ENCODE measurements at places on chromosomes 6 and 20. TPM values are rescaled to one million over a fixed set of nuclear protein-coding genes. Genes with fewer than 3 reads are reported as not detected.

DNA sequence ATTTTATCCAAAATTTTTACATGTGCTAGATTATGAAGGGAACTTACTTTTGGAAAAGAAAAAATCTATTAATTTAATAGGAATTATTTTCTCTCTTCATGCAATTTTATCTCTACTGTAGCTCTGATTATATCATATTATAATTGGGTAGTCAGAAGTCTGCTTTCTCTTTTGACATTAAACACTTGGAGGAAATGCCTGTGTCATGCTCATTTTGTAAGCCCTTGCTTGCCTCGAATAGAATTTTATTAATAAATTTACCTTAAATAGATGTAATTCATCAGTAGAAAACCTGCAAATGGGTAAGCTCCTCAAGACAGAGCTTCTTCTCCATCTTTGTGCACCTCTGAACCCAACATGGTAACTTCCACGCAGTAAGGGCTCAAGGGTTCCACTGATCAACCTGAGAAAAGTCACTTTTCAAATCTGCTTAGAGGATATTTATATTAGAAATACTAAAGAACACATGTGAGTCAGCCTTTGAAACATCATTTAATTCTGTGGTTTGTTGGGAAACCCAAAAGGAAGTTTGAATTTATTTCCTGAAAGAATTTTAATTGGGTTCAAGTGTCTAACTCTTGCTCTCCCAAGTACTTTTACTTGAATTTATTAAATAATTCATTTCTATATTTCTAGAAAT, 266.0 kb downstream of the ALDH8A1 start:
- DNase-seq: no peak

GRCh38 chr6:1039746-1040145, 272.2 kb upstream of the FOXQ1 start:
- no peak for DNase-seq

GRCh38 chr6:76861403-76861802, 601.9 kb downstream of the HTR1B start:
- no peak for DNase-seq

GRCh38 chr6:36150283-36150682, 20.0 kb downstream of the MAPK13 start:
- no peak for DNase-seq

GRCh38 chr6:138765896-138766655, 7.5 kb upstream of the CCDC28A start:
- DNase-seq: no peak

GRCh38 chr6:141164042-141164743, 968.5 kb upstream of the GJE1 start:
- DNase-seq: no peak

DNA sequence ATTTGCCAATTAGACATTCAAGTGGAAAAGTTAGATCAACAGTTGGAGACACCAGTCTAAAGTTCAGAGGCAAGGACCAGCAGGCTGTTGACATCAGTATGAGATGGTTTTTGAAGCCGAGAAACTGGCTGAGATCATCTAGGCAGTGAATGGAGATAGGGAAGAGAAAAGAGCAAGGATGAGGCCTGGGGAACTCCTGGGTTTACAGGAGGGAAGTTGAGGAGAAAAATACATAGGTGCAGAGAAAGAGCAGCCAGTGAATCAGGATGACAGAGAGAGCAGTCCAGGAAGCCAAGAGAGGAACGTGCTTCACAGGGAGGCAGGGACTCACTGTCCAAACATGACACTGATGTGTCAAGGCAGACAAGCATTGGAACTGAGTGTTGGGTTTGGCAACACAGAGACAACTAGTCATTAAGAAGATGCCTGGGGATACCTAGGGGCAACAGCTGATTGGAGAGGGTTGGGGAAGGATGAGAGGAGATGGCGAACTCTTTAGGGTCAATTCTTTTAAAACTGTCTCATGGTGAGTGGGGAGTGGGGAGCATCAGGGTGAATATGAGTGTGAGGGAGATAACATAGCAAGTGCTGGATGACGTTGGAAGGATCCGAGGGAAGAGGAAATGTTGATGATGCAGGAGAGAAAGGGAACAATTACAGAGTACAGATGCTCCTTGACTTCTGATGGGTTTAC, 13.2 kb upstream of the SALL4 start:
- DNase-seq: no peak

- DNase-seq: no peak
Observed at GRCh38 chr20:16744178-16744807, 3.9 kb upstream of the OTOR start.

GRCh38 chr20:41776421-41776820, 158.2 kb upstream of the CHD6 start:
- no peak for DNase-seq

GRCh38 chr6:73156793-73157767, 68.2 kb downstream of the KHDC1L start:
- no peak for DNase-seq

DNA sequence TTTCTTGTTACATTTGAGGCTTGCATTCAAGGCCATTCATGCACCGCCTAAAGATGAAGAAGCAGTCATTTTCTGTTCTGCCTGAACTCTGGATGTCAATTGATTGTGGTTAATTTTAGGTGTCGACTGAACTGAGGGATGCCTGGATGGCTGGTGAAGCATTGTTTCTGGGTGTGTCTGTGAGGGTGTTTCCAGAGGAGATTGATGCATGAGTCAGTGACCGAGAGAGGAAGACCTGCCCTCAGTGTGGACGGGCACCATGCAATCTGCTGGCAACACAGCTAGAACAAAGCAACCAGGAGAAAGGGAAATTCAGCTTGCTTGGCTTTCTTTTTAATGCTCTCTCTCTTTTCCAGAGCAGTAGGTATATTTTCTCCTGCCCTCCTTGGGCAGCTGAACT, 164.1 kb upstream of the ECI2 start:
- no peak for DNase-seq

DNA sequence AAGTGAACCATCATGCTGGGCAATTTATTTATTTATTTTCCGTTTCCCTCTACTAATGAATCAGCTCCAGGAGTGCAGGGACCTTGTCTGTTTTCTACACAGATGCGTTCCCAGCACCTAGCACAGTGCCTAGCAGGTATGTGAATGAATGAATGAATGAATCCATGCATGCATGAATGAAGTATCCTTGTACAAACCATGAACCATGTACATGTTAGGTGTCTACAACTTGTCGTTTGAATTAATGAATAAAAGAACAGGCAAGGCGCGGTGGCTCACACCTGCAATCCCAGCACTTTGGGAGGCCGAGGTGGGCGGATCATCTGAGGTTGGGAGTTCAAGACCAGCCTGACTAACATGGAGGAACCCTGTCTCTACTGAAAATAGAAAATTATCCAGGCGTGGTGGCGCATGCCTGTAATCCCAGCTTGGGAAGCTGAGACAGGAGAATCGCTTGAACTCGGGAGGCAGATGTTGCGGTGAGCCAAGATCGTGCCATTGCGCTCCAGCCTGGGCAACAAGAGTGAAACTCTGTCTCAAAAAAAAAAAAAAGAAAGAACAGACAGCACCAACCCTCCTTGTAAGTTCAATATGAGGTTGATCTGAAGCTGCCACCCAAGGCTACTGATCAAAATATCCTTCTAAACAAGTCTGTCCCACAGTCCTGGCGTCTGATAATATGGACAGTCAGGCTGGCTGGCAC, 27.3 kb upstream of the SLC9A8 start:
- no peak for DNase-seq

GRCh38 chr20:52031206-52031562, 160.4 kb downstream of the ZFP64 start:
- no peak for DNase-seq

- peak; percentile 68 for DNase-seq
Observed at GRCh38 chr6:52390361-52390727, 28.4 kb downstream of the PAQR8 start.

DNA sequence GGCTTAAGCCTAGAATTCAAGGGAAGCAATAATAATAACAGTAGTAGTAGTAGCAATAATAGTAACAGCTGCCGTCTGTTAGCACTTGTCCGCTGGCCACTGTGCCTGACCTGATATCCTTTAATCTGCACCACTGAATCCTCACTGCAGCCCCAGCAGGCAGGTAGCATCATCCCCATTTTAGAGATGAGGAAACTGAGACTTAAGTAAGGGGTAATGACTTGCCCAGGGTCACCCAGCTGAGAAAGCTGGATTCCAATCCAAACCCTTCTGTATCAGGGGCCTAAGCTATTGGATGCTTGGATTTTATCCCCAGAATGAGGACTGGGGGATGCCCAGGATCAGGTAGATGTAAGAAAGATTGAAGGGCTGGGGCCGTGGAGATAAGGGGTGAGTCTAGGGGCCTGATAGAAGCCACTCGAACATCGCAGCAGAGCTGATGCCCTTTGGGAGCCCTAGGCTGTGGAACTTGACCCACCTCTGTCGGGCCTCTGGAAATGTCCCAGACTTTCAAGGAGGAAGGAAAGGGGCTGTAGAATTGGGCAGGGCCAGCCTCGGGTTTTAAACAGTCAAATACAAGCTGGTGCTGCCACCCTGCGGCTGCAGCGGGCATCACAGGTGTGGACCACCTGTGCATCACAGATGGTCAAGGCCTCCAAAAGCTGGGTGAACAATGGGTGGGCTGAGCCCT, 102.1 kb upstream of the MYL9 start:
- peak; percentile 54 for DNase-seq

DNA sequence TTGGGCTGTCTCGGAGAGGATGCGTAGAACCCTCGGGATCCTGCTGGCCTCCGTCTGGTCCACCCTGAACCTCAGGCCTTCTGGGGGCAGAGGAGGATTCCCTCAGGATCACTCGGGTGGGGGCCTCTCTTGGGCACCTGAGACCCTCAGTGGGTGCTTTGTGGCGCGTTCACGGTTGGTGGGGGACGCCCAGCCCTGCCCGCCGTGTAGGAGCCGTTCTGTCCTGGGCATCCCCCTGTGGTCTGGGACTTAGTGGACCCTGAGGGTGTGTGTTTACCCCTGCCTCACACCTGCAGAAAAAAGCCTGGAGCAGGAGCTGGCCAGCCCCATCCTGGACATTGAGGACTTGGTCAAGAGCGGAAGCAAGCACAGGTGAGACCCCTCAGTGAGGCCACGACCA, 7.6 kb downstream of the RTEL1 start:
- DNase-seq: no peak

GRCh38 chr6:53115741-53116140, 32.9 kb downstream of the GCM1 start:
- no peak for DNase-seq

Gene COL9A3
- total RNA-seq: not detected

Gene MAVS
- total RNA-seq: 40.8 TPM

Gene CST2
- not detected for total RNA-seq

Gene GPRC6A
- not detected for total RNA-seq

Gene CLVS2
- total RNA-seq: not detected

Gene ANGPT4
- not detected for total RNA-seq

Gene CLPSL1
- total RNA-seq: not detected

Gene TXLNB
- not detected for total RNA-seq

Gene CRISP3
- total RNA-seq: not detected

Gene JAG1
- 1.3 TPM for total RNA-seq

Gene ABHD16B
- not detected for total RNA-seq

Gene HLA-DRB1
- 33.1 TPM for total RNA-seq

All from activated T-helper 1 cell treated with anti-CD3 and anti-CD28 coated beads, Interleukin-12 subunit alpha, Interleukin-12 subunit beta, Interleukin-2, Interleukin-4 antibody, amounts not matched to agents 30 ng/mL and 10 ng/mL and 1 ng/mL, durations not matched to agents 14 hours and 24 hours and 36 hours (primary cell).